ENCODE measurements at places on chromosomes 1 and 21.

DNA sequence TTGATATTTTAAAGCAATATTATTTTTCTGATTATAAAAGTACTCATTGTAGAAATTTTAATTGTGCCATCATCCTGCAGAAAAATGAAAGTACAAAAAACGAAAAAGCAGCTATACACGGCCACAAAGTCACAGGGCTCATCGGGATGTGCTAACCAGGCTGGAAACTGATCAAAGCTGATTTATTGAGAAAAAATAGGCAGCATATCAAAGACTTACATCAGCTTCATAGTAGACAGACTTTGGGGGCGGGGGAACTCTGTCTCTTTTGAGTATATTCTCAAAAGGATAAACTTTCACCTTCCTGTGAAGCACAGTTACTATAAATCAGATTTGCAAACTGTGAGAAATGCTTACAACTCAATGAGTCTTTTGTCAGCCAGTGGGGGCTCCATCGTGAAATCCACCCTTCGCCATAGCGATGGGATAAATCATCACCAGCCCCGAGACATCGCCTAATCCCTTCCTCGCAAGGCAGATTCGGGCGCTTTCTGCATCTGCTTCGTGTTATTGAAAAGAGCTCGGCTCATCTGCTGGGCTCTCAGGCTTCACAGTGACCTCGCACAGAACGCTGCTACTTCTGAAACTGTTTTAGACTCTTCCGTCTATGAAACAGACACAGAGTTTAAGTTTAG lies 69.2 kb upstream of the ERG start:
- DNase-seq = no peak

GRCh38 chr1:84780000-84780716 lies 89.9 kb upstream of the SSX2IP start:
- no peak for DNase-seq

- no peak for DNase-seq
Measured at GRCh38 chr1:88883156-88883555, 8.2 kb downstream of the GTF2B start.

GRCh38 chr1:8818325-8818775 lies 910 bp upstream of the RERE start:
- no peak for DNase-seq

- DNase-seq = no peak
Measured at GRCh38 chr1:115409094-115410015, 71.3 kb upstream of the NGF start.

DNA sequence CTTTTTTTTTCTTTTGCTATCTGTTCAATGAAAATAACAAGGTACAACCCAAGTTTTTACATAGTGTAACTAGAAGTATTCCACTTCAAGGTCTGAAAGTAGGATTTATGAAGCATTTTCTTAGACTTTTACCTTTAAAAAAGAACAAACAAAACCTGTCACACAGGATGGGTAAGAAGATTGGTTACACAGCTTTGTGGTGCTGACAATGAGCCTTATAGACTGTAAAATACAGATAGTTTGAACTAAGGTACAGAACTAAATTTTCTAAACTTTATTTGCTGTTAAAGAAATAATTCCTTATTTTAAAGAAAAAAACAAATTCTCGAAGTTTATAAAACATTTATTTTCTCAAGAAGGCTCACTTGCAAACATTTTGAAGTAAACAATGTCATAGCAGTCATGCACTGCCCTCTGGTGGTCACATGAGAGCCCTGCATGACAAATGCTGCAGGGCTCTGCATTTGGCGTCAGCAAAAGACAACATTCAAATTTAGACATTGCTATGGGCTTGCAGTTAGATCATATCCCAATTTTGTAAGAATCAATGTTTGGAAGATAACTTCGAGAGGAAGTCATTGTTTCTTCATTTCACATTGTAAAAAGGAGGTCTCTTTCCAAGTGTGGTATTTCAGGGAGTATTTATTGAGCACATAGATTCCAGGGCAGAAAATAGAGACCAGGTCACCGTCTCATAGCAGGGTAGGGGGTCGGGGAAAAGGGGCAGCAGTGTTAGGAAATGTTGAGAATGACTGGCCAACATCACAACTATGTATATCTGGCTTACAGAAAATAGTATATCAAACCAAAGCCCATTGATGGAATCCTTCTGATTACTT lies 115.3 kb upstream of the FMN2 start:
- DNase-seq = peak; percentile 90

GRCh38 chr1:203364094-203364801 lies 13.3 kb upstream of the FMOD start:
- DNase-seq = no peak

Measured in spinal cord (tissue), 10 donors.